ENCODE measurements at places on chromosomes 7 and 10.

- peak; percentile 57 for DNase-seq
These were observed 5.0 kb downstream of the MXI1 start for GRCh38 chr10:110212119-110213006.

DNA sequence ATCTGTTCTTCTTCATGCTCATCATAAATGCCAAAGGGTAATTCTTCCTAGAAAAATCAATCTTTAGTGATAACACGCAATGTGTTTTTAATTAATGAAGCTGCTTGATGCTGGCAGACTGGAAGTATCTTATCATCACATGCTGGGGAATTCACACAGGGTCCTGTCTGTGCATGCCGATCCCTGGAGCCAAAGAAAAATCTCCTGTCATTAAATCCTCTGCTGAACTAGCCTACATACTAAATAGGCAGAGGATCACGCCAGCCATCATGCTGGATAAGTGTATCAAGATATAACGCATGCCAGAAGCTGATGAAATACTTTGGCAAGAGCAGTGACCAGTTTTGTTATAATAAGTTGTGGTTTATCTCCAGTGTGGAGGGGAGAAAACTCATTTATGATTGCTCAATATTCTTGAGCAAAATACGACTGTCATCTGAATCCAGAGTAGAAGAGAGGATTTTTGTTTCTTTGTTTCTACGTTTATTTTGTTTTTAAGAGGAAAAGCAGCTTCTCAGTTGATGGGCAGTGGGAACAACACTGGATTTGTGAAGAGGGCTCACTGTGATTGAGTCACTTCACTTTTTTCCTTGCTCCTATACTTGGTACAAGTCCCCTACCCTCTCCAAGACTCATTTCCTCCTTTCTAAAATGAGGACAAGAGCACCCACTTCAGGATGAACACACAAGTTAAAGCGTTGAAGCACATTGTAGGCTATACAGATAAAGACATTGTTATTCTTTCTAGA is 649.1 kb downstream of the TNS3 start:
- no peak for DNase-seq

DNA sequence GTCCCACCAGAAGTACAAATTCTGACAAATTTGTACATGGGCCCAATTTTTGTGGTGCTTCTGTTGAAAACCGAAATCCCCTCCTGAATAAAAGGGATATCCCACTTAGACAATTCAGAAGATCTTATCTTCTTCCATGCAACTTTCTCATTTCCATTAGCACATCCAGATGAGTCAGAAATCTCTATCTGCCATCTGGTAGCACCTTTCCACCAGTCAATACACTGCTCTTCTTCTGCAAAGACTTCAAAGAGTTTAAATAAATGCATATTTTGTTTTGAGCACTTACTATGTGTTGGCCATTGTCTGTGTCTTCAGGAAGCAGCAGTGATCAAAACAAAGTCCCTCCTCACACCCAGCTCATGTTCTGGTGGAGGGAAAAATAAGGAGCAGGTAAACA is 12.7 kb upstream of the KLF6 start:
- DNase-seq: no peak

- no peak for DNase-seq
These were observed 36.8 kb upstream of the ANK3 start for GRCh38 chr10:60426425-60426824.

- DNase-seq: no peak
These were observed 8.5 kb downstream of the TMEM225B start for GRCh38 chr7:99606531-99606930.
